ENCODE measurements at places on chromosomes 1 and 21.

DNA sequence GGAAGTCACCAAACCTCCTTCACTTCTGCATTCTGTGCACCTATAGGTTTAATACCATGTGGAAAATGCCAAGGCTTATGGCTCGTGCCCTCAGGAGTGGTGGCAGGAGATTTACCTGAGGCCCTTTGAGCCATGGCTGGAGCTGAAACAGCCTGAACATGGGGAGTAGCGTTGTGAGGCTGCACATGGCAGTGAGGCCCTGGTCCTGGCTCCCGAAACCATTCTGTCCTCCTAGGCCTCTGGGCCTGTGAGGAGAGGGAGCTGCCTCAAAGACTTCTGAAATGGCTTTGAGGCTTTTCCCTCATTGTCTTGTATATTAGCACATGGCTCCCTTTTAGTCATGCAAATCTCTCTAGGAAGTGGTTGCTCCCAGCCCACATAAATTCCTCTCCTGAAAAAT, 20.6 kb downstream of the PTGFR start:
- no peak for DNase-seq

DNA sequence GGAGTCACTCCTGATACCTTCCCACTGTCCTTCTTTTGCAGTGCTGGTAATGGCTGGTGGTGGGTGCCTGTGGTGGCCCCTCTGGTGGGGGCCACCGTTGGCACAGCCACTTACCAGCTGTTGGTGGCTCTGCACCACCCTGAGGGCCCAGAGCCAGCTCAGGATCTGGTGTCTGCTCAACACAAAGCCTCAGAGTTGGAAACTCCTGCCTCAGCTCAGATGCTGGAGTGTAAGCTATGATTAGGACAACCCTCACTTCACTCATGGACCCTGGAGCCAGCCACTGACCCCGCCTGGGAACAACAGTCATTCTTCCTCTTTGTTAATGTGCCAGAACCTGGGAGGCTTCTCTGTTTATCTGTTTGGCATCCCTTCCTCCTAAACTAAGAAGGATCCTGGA, 1.1 kb upstream of the ATP8B2 start:
- DNase-seq, result no peak

DNA sequence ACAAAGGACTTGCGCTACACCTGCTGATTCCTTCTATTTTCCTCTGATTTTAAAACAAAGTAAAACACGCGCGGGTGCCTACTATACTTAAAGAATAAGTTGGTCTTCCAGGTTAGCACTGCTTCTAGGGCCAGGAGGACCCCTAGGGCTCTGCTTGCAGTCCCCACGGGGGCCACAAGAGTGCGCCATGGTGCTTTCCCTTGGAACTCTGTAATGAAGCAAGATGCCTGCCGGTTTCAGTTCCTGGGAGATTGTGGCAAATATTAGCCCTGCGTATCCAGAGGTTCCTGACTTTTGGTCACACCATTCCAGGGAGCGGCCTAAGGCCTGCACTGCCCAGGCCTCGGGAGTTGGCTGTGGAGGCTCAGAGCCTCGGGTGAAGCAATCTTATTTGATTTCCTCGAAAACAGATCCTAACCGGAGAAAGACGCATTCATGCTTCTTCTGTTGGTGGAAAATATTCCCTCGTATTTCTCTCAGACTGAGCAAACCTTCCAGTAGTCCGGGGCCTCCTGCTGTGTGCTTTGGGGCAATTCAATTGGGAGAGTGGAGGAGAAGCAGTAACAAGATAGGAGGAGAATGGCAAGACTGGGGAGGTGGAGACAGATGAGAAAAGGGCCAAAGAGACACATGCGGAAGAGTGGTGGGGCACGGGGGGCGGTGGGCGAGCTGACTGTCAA, 25.3 kb downstream of the ADAM30 start:
- DNase-seq, result peak; percentile 39

DNA sequence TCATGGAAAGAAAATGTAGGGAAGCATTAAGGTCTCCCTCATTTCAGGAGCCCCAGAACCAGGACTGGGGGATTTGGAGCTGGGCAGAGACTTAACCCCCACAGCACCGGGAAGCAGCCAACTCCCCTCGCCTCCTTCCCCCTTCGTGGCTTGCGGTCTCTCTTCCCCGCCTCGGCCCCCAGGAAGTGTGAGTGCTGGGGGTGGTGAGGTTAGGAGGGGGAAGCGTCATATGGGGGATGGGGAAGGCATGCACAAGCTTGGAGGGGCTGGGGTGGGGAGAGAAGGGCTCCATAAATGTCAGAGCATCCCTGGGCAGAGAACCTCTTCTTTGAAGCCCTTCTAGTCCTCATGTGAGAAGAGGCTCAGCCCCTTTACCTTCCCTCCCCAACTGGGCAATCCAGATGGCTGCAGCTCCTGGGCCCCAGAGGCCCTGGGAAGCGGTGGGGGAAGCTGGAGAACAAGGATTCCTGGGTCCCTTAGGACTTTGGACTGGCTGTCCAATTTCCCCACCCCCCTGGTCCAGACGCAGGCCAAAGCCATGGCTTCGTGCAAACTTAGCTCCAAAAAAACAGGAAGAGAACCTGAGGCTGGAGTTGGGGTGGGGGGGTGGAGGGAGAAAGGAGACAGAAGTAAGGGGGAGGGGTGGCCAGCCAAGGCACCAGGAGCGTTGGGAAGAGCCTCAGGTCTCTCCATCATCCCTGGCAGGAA, 7.8 kb downstream of the ZBTB7B start:
- peak; percentile 71 for DNase-seq

- no peak for DNase-seq
Measured at GRCh38 chr1:157124855-157125254, 13.3 kb downstream of the ETV3 start.

DNA sequence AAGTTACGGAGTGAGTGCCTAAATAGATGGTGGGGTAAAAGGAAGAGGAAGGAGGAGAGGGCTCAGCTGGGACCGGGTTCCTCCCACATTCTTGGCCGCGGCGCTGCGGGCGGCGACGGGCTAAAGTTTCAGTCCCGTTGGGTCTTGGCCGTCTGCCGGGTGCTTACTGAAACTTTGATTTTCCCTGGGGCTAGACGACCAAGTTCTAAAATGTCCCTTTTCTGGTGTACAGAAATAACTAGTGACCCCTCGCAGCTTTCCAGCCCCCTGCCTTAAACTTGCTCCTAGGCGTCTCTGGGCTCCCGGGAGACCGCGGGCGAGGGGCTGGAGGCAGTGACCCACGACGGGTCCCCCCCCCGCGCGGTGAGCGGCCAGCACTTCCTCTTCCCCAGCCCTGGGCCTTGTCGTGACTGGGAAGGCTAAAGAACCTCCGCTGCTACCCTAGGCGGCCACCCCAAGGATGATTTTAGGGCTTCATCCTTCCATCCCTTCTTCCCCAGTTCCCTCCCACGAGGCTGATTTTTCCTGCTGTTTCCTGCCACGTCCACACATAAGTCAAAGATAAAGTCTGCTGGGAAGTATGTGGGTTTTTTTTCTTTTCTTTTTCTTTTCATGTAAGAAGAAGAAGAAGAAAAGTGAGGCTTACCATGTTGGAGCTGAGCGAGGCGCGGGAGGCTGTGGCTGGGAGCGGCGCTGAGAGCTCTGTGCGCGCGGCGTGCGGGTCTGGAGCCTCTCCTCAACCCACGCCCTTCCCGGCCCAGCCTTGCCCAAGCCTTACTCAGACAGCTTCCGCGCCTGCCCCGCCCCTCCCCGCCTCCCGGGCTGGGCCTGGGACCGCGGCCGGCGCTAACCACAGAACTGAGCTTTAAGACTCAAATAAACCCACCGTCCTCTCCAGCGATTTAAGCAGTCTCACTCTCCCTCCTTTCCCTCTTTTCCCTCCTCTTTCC, at the start of gene S100A11:
Gene S100A11, minus strand, starts transcription at position 738 of the 950 bp plus-strand sequence. Its CDS starts 89 bp downstream, at position 649.
- DNase-seq, result peak; percentile 83

DNA sequence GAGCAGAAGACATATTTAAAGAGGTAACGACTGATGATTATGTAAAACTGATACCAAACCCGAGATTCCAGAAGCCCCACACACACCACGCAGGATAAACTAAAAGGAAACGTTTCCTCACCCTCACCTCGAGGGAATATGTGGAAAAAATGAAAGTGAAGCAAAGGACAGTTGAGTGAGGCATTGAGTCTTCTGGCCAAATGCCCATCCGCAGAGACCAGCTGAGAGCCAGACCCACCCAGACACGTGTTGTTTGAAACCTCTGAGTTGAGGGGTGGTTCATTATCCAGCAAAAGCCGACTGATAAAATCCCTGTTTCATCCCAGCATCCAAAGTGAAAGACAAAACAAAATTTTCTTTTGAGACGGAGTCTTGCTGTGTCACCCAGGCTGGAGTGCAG, 29.6 kb upstream of the PCBP3 start:
- no peak for DNase-seq

- DNase-seq, result peak; percentile 38
Measured at GRCh38 chr21:33196941-33197374, 32.8 kb upstream of the IFNAR2 start.

GRCh38 chr1:22826604-22827580, 116.3 kb downstream of the EPHB2 start:
- no peak for DNase-seq

GRCh38 chr21:46089285-46089684, 8.6 kb upstream of the COL6A2 start:
- DNase-seq, result no peak

DNA sequence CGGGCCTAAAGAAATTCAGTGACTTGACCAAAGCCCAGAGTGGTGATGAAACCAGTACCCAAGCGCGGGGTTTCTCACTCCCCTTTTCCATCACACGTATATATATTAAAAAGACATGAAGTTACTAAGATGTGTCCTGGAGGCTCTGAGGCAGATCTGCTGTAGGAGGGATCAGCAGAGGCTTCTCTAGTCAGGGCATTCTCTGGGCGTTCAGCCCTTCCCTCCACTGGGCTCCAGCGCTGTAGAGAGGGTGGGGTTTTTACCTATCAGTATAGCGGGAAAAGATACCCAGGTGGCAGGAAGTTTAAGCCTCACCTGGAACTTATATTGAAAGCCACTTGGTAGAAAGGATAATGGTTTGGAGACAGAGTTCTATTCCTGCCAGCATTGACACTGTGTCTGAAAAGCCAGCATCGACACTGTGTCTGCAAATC, 862 bp upstream of the PLEKHO1 start:
- DNase-seq, result no peak

DNA sequence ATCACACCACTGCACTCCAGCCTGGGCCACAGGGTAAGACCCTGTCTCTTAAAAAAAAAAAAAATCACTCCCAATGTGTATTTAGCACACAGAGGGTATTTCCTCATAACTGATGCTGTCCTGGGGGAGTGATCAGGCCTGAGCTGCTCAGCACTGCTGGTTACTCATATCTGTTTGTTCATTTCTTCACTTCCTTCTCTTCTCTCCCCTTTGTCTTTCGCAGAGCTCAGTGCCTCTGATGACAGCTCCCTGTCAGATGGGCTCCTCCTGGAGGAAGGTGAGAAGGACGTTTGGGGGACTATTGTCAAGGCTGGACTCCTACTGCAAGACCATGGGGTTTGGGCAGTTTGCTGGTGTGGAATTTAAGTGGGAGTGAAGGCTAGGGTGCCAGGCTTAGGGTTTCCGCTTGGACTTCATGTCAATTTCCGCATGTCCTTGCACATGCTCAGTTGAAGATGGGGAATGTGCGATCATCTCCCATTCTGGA, 13.0 kb downstream of the INAVA start:
- DNase-seq, result no peak

GRCh38 chr1:165531021-165531420, 12.8 kb upstream of the LRRC52 start:
- DNase-seq, result no peak

GRCh38 chr1:105556266-105556665, 1500.2 kb upstream of the PRMT6 start:
- DNase-seq, result no peak

DNA sequence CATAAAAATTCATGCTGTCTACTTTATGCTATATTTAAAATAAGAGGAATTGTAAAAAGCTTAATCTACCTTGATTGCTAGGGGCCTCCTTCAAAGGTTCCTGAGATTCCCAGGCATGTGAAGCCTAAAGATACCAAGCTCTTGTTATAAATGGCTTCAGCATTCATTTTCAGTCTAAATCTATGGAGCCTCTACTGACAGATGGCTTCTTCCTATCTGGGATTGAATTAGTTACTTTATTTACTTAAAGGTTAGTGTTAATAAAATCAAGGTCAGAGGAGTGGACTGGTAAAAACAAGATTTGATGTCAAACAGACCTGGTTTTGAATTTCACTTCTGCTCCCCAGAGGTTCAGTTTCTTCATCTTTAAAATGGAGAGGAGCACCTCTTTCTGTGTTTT, 93.7 kb downstream of the TNNI3K start:
- no peak for DNase-seq

- DNase-seq, result no peak
Measured at GRCh38 chr1:49298304-49298703, 521.6 kb upstream of the BEND5 start.

- DNase-seq, result no peak
Measured at GRCh38 chr1:197510691-197511378, 242.8 kb downstream of the CRB1 start.

- no peak for DNase-seq
Measured at GRCh38 chr1:179935909-179936496, 18.6 kb upstream of the CEP350 start.

DNA sequence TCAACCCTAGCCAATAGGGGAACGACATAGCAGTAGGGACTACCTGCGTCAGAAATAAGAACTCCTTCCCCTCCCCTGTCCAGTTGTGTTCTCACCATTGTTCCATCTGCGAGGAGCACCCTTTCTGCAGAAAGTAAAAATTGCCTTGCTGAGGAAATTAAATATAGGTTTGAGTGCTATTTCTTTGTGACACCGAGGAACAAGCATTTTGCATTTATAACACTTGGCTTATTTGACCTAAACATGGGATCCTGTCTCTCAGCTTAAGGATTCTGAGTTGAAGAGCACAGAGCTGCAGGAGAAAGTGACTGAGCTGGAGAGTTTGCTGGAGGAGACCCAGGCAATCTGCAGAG, 10.7 kb upstream of the SH3BGRL3 start:
- no peak for DNase-seq

DNA sequence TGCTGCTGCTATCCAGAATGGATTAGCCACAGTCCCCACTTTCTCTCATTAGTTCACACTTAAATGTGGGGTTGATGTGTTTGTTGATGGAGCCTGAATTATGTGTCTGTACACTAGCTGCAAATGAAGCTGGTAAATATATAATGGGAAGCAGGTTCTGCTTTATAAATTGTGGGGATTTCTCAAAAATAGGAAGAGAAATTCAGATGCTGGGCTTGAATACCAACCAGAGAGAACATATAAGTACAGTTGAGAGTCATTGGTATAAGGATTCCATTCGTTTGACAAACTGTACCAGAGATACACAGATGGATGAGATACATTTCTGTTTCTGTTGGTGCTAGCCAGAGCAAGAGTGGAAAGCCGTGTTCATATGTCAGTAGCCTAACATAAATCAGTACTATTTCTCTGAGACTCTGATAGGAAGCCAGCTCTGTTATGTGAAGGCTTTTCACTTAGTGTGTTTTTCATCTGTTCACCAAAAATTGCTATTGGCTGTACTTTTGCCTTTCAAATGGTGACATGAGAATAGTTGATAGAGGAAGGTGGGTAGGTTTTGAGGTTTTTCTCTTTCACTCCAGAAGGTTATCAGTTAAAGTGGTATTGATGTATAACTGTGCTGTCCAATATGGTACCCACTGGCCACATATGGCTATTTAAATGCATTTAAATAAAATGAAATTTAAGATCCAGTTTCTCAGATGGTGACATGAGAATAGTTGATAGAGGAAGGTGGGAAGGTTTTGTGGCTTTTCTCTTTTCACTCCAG, 15.6 kb downstream of the SMG7 start:
- DNase-seq, result no peak

- no peak for DNase-seq
Measured at GRCh38 chr1:47186267-47187185, 3.3 kb downstream of the PDZK1IP1 start.

- no peak for DNase-seq
Measured at GRCh38 chr1:229410692-229411433, 23.0 kb downstream of the ACTA1 start.

Data from T-helper 2 cell (primary cell).